ENCODE measurements at places on chromosomes 11 and 22.

DNA sequence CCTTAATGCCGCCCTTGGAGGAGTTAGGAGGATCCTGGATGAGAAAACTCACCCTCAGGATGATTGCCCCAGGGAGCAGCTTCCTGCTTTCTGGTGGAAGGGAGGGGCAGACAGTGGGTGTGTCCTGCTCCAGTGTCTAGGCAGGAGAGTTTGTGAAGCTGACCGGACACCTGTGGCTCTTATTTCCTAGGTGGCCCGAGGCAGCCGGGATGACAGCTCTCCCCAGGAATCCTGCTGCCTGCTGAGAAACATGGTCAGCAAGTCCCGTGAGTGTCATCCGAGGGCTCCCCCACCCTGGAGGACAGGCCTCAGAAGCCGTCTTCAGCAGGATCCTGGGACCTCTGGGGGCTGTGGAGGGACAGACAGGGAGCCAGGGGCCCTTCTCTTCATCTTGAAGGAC, 50.4 kb downstream of the ST3GAL4 start:
- DNase-seq, result no peak

GRCh38 chr22:21752276-21752675, 16.7 kb upstream of the YPEL1 start:
- no peak for DNase-seq

GRCh38 chr11:11537871-11538270, 83.9 kb downstream of the GALNT18 start:
- no peak for DNase-seq

GRCh38 chr22:31153357-31153756, 6.6 kb upstream of the RNF185 start:
- DNase-seq, result no peak

- no peak for DNase-seq
Observed at GRCh38 chr11:35321111-35321510, 98.2 kb downstream of the SLC1A2 start.

DNA sequence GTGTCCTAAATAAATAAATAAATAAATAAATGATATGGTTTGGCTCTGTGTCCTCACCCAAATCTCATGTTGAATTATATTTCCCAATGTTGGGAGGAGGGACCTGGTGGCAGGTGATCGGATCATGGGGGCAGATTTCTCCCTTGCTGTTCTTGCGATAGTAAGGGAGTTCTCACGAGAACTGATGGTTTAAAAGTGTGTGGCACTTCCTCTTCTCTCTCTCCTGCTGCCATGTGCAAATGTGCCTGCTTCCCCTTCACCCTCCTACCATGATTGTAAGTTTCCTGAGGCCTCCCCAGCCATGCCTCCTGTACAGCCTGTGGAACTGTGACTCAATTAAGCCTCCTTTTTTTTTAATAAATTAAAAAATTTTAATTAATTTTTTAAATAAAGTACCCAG, 138.2 kb downstream of the FBXO7 start:
- DNase-seq, result no peak

- no peak for DNase-seq
Observed at GRCh38 chr11:6545917-6546605, 49.0 kb downstream of the DNHD1 start.

GRCh38 chr22:23393721-23394320, 186.3 kb downstream of the IGLL1 start:
- DNase-seq, result no peak

- DNase-seq, result no peak
Observed at GRCh38 chr11:47672283-47672730, 29.9 kb upstream of the MTCH2 start.

DNA sequence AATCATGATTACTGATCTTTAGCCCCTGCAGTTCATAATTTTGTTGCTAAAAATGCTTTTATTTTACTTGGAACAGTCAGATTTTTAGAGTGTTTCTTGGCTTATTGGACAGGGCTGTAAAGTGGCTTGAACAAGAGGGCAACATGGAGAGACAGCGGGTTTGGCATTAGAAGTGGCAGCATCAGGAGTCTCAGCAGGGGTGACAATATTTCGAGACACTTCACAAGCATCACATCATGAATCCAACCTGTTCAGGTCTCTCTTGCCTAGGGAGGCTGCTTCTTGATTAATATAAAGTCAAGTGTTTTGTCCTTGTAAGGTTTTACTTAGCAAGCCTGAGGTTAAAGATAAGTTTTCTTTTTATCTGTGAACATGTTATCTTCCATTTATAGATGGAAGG, 2249.5 kb downstream of the LRRC4C start:
- DNase-seq, result no peak

GRCh38 chr11:75814363-75814676, 690 bp upstream of the UVRAG start:
- DNase-seq, result no peak

DNA sequence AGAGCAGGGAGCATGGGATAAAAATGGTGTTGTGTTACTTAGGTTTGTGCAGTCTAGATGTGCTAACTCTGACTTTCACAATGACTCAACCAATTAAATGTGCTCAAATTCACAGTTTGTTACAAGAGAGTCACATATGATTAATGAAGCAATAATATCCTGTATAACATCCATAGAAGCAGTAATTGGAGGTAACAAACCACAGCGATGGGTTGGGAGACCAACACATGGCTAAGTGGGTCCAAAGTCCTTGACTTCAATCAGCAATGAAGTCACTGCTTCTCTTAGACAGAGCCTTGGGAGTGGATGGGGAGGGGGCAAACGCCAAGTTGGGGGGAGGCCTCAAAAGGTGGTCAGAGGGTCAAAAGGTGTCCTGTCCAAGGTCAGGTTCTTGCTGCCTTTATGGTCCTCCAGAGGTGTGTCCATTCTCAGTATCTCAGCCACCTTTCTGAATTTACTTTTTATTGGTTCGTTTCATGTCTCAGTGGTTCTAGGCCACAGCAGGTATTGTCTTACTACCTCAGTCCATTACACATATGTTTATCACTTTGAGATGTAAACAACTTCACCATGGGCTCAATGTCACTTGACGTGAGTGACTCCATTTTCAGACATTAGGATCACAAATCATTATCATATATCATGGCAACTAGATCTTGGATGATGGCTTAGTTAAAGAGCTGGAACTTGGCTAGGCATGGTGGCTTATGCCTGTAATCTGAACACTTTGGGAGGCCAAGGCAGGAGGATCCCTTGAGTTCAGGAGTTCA, 32.4 kb downstream of the SLN start:
- no peak for DNase-seq

- DNase-seq, result no peak
Observed at GRCh38 chr11:46498968-46499367, 94.9 kb downstream of the AMBRA1 start.

GRCh38 chr22:26394777-26395176, 34.3 kb upstream of the ASPHD2 start:
- DNase-seq, result no peak

DNA sequence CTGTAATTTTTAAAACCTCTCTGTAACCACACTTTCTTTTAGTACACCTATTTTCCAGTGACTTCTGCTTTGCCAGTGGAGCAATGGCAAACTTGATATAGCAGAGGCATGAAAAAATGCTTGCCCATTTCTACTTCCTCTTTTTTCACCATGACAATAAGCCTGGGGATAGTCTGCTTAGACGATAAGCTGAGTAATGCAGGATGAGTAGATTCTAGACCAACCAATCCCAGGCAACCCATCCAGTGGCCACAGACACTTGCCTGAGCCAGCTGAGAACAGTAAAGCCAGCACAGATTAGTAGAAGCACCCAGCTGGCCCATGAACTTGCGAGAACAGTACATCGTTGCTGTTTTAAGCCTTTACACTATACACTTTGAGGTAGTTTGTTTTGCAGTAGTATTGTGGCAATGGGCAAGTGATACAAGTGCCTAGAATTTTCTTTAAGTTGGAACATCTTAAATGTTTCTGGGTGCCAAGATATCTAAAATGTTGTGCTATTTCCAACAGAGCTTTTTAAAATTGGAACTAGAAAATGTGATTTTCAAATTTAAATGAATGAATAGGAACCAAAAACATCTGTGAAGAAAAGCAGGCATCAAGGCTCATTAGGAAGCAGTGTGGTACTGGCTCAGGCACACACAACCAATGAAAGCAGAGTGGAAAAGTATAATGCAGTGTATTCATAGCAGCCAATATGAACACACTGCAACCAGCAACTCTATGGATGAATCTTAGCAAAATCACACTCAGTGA, 37.7 kb downstream of the DDI1 start:
- DNase-seq, result peak; percentile 52

- no peak for DNase-seq
Observed at GRCh38 chr11:7977232-7977917, 9.8 kb upstream of the EIF3F start.

- no peak for DNase-seq
Observed at GRCh38 chr11:123209591-123209990, 14.5 kb upstream of the CLMP start.

DNA sequence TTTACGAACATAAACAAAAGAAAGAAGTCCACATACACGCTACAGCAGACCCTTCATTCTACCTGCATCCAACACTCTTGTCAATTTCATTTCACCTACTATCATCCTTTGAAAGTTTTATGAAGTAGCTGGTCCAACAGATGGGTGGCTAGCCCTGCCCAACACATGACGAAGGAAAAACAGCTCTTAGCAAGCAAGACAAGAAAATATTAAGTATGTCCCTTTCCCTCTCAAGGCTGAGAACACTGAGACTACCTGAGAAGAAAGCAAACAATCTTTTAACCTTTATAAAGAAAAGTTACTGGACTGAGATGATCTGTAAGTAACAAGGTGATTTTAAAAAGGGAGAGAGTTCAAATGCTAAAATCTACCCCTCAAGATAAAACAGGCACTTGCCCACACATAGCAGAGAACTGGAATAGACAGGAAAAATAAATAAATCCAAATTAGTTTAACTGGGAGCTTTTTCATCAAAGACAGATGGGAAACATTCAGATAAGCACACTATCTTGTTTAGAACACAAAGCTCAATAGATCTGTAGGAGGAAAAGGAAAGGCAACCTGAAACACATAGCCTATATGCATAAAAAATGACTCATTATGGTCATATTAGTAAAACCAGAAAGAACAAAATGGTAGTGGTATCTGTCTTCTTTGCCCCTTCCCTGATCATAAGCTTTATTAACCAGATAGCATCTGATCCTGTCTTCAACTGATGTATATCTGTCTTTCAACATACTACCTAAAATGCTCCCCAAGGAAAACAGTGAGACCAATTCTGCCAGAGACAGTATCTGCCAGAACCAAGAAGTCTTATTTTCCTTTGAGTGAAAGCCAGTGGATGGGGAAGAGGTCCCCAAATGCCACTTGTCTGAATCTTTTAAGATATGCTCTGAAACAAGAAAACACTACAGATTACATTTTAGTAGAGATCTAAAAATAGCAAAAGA, 104.3 kb downstream of the MRTFA start:
- no peak for DNase-seq

- DNase-seq, result peak; percentile 42
Observed at GRCh38 chr11:65362320-65362931, 7.9 kb downstream of the TIGD3 start.

DNA sequence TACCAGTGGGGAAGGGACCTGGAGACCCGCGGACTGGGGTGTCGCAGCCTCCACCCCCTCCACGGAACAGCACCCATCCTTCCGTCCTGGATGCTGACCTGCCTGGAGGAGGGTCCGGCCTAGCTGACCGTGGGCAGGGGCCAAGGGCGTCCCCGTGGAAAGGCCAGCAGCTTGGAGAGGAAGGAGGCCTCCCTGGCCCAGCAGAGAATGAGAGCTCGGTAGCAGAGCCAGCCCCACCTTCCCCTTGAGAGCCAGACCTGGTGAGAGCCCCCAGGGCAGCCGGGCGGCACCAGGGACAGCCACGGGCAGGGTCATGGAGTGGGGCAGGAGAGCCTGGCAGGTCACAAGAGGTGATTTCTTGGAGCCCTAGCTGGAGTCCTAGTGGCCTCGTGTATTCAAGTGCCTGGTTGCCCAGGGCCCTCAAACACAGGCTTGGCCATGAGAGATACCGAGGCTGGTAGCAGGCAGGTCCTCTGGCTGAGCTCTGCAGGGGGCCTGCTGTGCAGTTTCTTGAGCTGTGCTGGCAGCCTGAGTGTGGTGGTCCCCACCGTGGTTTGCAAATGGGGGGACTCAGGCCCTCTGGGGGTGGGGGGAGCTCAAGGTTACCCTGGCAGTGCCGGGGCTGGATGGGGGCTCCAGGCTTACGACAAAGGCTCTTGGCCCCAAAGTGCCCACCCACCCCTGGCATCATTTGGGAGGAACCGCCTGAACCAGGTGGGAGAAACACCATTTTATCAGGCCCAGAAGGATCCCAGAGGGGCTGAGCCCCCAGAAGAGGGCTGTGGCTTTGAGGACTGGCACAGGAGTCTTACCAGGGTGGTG, 7.6 kb downstream of the TSPAN32 start:
- no peak for DNase-seq

- no peak for DNase-seq
Observed at GRCh38 chr22:27105142-27106025, 448.0 kb downstream of the MIAT start.

- DNase-seq, result peak; percentile 15
Observed at GRCh38 chr11:721741-722345, 15.8 kb downstream of the EPS8L2 start.

- no peak for DNase-seq
Observed at GRCh38 chr11:62853279-62853965, 14.0 kb upstream of the WDR74 start.

- no peak for DNase-seq
Observed at GRCh38 chr11:37506531-37506930, 908.5 kb upstream of the RAG2 start.

- no peak for DNase-seq
Observed at GRCh38 chr22:45864959-45865476, 111.9 kb downstream of the WNT7B start.

DNA sequence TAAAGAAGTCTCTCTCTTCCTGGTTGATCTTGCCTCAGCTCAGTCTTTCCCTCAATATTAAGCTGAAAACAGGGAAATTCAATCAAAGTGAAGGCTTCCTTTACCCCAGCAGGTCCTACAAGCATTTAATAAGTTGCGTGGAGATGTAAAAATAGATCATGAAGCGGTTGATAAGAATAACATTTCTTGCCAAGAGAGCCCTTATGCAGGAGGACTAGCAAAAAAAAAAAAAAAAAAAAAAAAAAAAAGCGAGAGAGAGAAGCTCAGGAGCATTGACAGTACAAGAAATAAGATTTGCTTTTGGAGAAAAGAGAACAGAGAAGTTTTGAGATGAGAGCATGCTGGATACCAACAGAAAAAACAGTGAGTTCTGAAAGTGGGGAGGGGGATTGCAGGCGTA, 112.2 kb upstream of the CLMP start:
- DNase-seq, result no peak

DNA sequence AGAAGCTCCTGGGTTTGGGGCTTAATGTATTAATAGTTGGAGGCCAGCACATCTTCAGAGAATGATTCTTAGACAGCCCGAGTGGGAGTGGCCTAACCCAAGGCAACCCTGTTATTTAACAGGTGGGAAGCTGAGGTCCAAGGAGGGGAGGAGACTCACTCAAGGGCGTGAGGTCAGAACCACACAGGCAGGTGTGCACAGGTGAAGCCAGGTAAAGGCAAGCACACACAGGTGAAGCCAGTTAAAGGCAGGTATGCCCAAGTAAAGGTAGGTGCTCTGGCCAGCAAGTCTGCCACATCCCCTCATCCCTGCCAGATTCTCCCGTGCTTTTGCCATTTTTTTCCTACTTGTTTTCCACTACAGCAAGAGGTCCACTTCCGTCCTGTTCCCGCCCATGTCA, 2.9 kb upstream of the SHANK2 start:
- no peak for DNase-seq
